Kidney glomerular epithelial cell (primary cell): ENCODE measurements at places on chromosomes 7 and 10.
A peak's percentile ranks its signal among the peaks of the same experiment; 100 is the strongest.

- no peak for DNase-seq
These were observed 83.7 kb downstream of the KIF20B start for GRCh38 chr10:89785095-89785494.

- DNase-seq = no peak
These were observed 55.6 kb upstream of the LBX1 start for GRCh38 chr10:101284744-101285463.

GRCh38 chr7:157151626-157152339 is 13.1 kb downstream of the UBE3C start:
- DNase-seq = no peak

DNA sequence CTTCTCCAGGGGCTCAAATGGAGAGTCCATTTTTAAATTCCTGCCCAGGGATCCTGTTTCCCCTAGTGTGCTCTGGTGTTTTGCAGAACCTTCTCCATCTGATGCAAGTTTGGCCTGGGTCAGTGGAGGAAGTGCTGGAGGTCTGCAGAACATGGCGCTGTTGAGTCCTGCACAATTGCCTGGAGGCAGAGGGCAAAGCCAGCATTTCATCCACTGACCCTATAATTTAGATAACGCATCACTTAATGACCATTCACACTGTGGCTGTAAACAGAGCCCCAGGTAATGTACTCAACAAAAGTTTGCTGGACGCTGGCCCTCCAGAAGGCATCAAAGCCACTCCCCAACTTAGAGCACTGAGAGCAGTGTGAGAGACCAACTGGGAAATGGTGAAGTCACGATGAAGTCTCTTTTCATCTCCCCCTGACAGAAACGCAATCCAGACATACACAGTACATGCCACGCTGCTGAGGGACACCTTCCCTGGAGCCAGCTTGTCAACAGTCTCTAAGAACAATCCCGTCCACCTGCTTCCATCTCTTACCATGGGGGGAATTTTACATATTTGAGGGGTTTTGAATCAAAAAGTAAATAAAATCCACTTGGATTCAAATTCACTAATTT is 13.4 kb downstream of the C10orf71 start:
- no peak for DNase-seq

GRCh38 chr10:108562105-108562504 is 1361.2 kb downstream of the XPNPEP1 start:
- DNase-seq = no peak

DNA sequence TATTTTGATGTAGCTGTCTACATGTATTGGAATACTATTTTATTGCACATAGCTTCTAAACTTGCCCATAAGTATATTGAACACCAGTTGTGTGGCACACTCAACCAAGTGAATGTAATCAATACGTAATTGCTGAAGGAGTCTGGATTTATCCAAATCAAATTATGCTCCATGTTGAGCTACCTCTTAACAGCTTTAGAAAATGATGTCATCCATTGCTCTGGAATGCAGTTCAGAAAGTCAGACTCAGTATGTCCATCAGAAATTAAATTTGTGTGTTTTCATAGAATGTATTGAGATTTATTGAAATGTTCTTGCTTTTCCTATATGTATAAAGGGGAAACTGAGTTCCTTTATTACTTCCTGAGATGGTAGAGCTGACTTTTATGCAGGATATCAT is 25.0 kb upstream of the CCAR1 start:
- DNase-seq = no peak

GRCh38 chr7:147861058-147861716 is 729.4 kb upstream of the C7orf33 start:
- no peak for DNase-seq

- DNase-seq = peak; percentile 36
These were observed 480.0 kb downstream of the LRMDA start for GRCh38 chr10:75911426-75911825.

GRCh38 chr10:96478355-96478754 is 35.4 kb downstream of the TLL2 start:
- no peak for DNase-seq

DNA sequence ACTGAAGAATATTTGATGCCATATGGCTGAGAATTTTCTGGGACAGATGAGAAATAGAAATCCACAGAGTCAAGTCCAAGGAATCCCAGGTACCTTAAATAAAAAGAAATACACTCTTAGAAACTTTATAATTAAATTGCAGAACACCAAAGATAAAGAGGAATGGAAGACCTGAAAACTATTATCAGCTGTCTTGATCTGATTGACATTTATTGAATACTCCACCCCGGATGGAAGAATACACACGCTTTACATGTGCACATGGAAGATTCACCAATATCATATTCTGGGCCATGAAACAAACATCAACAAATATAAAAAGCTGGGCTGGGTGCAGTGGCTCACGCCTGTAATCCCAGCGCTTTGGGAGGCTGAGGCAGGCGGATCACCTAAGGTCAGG is 81.6 kb downstream of the EXOC6 start:
- no peak for DNase-seq

DNA sequence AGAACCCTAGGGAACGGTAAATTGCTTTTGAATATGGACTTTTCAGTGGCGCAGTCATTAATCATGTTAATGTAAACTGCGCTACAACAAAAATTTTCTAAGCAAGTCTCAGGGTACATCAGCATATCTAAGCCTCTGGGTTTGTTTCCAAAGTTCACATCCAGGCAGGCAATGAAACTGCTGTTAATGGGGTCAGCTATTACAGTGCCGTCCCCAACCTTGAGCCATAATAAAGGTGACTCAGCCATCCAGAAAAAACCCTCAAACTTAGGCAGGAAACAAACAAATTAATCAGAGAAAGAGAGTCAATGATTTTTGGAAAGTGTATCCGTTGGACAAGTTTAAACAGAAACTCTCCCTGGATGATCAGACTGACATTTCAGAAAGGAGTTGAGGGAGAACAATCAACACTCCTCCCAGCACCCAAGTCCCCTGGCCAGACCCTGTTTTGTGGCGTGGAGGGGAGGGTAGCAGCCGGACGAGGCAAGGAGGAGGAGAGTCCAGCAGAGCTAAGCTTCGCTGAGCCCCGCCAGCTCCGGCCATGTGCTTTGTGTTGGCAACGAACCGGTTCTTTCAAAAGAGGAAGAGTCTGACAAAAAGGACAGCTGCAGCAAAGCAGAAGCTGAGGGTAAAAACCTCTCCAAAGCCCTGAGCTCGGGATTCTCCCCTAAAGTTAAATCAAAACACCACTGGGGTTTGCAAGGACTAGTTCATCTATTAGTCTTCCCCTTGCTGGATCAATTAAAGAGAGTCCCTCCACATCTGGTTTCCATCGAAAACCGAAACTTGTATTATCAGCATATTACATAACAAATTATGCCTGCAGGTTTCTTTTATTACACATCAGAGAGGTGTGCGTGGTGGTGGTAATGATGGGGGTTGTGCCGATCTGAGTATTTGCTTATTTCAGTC is 3.6 kb downstream of the FAM53B start:
- DNase-seq = no peak

- no peak for DNase-seq
These were observed 46.1 kb downstream of the PTPRN2 start for GRCh38 chr7:158541346-158542010.

- peak; percentile 66 for DNase-seq
These were observed 295.6 kb downstream of the FGFR2 start for GRCh38 chr10:121302541-121303180.

DNA sequence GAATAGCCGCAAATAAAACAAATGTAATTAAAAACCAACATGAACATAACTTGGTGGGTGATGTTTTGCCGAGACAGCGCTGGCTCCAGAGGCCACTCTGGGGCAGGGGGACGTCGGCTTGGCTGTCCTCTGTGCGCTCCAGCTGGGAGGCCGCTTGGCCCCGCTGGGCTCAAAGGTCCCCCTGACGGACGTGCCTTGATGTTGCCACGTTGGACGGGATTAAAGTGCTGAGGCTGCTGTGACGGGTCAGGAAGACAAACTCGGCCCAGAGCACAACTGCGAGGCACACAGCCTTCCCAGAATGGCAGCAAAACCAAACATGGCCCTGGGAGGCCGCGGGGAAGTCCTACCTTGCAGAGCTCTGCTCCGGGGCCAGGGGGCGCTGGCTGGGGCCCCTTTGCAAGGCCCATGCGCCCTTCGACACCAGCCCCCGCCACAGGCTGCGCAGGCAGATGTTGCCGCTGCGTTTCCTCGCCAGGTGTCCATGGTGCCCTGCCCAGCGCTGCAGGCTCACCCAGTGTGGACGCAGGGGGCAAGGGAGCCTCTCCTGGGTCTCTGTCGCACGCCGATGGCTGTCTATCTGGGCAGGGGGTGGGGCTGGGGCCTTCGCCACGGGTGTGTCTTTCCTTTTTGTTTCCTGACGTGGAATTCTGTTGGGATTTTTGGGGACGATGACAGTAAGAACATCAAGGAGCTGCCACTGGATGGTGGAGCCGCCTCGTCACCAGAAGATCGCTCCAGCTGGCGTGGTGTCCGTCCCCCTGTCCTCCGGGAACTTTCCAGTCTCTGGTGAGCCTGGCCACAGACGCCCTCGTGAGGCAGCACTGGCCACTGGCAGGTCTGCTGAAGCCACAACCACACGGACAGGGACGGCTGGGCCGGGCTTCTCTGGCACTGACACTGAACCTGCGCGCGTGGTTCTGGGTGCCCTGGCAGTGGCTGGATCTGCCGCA is 99.6 kb upstream of the DIP2C start:
- peak; percentile 5 for DNase-seq

GRCh38 chr7:36148422-36149065 is 4.5 kb upstream of the EEPD1 start:
- no peak for DNase-seq

DNA sequence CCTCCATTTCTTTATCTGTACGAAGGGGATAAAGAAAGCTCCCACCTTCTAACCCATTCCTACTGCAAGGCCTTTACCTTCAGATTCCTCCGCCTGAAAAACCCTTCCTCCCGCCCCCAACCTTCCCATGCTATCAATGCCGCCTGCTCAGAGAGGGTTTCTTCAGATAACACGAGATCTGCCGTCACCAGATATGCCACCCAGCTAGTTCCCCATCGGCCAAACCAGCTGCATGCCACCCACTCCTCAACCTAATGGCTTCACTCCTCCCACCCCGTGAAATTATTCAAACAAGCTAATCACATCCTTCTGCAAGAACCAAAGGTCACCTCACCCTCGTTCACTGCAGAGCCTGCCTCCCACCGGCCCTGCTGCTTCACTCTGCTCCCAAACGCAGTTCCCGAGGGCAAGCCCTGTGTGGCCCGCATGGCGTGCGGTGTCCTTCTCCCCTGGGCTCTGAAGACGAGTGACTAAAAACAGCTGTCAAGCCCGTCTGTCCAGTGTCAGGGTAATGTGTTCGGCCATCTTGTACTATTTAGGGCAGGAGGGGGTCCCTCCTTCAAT is 46.8 kb upstream of the TMEM213 start:
- DNase-seq = no peak

DNA sequence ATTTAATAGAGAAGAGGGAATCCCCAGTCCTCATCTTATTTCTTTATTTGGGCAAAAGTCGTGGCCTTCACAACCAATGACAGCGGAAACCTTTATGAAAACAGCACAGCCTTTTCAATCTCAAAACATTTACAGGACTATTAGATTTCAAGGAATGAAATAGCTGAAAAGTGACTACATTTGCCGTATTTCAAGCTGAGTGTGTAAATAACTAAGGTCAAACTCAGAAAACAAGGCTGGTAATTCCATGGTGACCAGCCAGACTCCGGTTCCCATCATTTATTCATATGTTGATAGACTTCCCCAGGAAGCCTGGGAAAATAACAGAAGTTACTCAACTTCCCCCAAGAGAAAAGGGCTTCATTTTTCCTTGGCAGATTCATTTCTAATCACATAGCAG is 457.3 kb upstream of the NFE2L3 start:
- no peak for DNase-seq

DNA sequence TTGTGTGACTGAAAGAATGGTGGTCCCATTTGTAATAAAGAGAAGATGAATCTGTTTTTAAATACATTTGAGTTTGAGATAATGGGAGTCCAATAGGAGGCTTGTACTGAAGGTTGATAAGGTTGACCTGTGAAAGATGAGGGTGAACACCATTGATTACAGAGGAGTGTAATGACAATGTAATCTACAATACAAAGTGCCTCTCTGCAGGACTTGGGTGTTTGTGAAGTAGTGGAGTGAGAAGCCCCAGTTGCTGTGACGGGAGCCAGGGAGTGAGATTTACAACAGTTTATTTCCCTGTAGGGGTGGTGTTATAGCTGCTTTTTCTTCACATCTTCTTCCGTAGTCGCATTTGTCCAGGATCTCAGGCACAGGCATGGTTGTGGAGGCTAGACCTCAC is 189.9 kb downstream of the EXOC4 start:
- no peak for DNase-seq

DNA sequence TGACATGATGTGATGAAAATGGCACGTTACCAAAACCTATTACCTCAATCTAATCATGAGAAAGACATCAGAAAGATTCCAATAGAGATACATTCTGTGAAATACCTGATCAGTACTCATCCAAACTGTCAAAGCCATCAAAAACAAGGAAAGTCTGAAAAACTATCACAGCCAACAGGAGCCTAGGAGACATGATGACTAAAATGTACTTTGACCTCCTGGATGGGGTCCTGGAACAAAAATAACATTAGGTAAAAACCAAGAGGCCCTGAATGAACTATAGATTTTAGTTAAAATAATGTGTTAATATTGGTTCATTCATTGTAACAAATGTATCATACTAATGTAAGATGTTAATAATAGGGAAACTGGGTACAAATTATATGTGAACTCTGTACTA is 113.9 kb upstream of the LRGUK start:
- no peak for DNase-seq

- peak; percentile 61 for DNase-seq
These were observed 89.6 kb downstream of the CACNB2 start for GRCh38 chr10:18229826-18230225.

DNA sequence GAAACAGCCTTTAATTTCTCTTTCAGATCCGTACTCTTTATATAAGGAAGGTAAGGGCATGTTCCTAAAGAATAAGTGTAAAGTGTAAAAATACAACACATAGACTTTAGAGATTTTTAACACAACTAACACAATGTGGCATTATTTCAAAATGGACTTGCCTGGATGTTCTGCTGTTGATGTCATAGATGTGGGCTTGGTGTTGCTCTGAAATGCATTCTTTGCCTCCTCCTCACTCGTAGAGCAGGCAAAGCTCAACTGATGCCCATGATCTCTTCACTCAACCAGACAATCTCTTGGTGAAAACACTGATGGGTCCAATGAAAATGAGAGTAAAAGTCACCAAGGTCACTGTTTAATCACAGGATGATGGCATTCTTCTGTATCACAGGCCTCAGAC is 174.2 kb upstream of the TCERG1L start:
- DNase-seq = no peak

GRCh38 chr7:21426286-21427181 is 1.3 kb upstream of the SP4 start:
- no peak for DNase-seq

DNA sequence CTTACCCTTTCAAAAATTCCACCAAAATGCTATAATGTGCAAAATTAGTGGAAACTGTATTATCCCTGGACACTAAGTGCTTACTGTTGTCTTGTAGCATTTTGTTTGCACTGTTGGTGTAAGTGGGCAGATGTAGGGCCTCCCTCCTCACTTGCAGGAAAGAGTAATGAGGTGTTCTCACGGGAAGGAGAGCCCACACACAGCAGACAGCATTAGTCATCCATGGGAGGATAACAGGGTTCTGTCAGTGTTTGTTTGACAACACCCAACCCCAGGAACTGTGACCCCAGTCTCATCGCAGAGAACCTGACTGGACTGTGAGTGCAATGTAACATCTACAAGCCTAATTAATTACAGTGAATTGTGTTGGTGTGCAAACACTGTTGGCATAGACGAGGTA is 58.7 kb upstream of the VSTM2A start:
- no peak for DNase-seq

- no peak for DNase-seq
These were observed 41.8 kb downstream of the UNC5B start for GRCh38 chr10:71253981-71254818.
